ENCODE measurements at places on chromosomes 2 and 18.

DNA sequence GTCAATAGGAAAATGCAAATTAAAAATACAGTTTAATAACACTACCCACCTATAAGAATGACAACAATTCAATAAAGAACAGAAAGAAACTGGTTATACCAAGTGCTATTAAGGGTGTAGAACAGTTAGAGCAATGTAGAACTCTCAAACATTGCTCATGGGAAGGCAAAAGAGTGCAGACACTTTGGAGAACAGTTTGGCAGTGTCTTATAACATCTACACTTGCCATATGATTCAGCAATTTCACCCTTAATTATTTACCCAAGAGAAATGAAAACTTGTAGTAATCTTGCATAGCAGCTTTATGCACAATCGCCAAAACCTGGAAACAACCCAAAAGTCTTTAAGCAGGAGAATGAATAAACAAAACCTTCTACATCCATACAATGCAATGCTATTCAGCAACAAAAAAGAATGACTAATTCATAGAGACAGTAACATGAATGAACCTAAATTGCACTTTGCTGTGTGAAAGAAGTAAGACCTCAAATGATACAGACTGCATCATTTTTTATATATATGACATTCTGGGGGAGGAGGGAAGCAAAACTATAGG, 455.2 kb downstream of the THSD7B start:
- H3K4me1 ChIP-seq: no peaks in the 10 kb centered on the region
- H3K27me3 ChIP-seq: no peaks in the 10 kb centered on the region
- no peak overlapping the region for H3K27ac ChIP-seq
- DNase-seq: no peak

DNA sequence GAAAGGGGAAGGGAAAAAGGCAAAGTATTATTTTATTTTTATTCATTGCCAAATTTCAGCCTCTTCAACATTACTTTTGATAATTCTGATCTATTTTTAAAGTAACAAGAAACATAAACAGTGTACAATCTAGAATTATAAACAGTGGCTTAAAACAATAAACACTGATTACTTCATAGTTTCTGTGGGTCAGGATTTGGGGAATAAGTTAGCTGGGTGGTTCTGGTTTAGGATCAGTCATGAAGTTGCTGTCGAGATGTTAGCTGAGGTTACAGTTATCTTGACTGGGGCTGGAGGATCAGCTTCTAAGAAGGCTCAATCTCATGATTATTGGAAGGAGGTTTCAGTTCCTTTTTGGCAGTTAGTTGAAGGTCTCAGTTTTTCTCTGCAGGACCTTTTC, 109.2 kb downstream of the SCN2A start:
- H3K36me3 ChIP-seq: no peaks in the 10 kb centered on the region
- no peaks in the 10 kb centered on the region for H3K27me3 ChIP-seq
- no peak overlapping the region for H3K27ac ChIP-seq
- DNase-seq: no peak
- H3K4me3 ChIP-seq: no peak overlapping the region

DNA sequence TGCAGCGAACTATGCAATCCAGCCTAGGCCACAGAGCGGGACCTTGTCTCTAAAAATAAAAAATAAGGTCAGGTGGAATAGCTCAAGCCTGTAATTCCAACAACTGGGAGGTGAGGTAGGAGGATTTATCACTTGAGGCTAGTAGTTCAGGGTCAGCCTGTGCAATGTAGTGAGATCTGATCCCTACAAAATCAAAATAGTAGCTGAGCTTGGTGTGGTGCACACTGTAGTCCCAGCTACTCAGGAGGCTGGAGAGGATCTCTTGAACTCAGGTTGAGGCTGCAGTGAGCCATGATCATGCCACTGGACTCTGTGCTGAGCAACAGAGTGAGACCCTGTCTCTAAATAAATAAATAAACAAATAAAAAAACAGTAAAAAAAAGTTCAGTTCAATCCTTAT, 5.7 kb downstream of the MBD5 start:
- no peak overlapping the region for H3K4me3 ChIP-seq
- no peaks in the 10 kb centered on the region for H3K27me3 ChIP-seq
- H3K4me1 ChIP-seq: peaks cover 30% of the 10 kb centered on the region
- H3K27ac ChIP-seq: no peak overlapping the region
- DNase-seq: no peak
- no peaks in the 10 kb centered on the region for H3K36me3 ChIP-seq

- no peak overlapping the region for H3K4me3 ChIP-seq
- no peaks in the 10 kb centered on the region for H3K4me1 ChIP-seq
- no peaks in the 10 kb centered on the region for H3K36me3 ChIP-seq
- H3K27ac ChIP-seq: no peak overlapping the region
- peaks cover 11% of the 10 kb centered on the region for H3K27me3 ChIP-seq
These were observed 7.3 kb upstream of the LMAN2L start for GRCh38 chr2:96747061-96747617.

- peaks cover 6% of the 10 kb centered on the region for H3K4me1 ChIP-seq
- DNase-seq: no peak
- no peaks in the 10 kb centered on the region for H3K36me3 ChIP-seq
- H3K27ac ChIP-seq: no peak overlapping the region
These were observed 95.6 kb upstream of the CDC42EP3 start for GRCh38 chr2:37767046-37767445.

DNA sequence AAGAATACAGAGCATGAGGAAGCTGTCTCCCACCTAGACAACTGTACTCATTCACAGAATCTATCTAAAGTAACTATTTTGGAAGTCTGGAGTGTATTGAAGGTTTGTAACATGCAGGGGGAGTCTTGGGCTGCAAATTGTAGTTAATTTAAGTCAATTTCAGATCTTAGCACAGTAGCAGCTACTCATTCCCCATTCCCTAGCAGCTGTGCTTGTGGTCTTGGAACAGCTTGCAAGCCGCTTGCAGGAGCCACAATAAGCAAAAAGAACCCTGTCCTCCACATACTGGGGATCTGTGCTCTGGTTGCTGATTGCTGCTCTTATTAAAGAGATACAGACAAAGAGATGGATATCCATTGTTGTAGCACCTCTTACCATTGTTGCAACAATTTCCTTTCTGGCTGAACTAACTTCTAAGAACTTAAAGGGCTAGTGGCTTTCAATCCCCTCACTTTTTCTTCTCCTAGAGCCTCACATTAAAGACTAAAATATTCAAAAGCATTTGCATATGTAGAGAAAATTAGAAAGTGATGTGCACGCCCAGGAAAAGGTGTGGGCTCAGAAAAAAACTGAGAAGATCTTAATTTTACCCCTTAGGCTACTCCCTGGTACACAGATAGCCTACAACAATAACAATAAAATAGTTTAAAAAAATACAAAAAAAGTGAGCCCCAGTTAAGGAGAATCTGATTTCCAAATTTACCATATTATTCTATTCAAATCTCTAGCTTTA, 1775.1 kb upstream of the PIK3C3 start:
- no peak for DNase-seq
- no peak overlapping the region for H3K27ac ChIP-seq
- no peaks in the 10 kb centered on the region for H3K4me1 ChIP-seq
- H3K27me3 ChIP-seq: no peaks in the 10 kb centered on the region
- no peak overlapping the region for H3K4me3 ChIP-seq

DNA sequence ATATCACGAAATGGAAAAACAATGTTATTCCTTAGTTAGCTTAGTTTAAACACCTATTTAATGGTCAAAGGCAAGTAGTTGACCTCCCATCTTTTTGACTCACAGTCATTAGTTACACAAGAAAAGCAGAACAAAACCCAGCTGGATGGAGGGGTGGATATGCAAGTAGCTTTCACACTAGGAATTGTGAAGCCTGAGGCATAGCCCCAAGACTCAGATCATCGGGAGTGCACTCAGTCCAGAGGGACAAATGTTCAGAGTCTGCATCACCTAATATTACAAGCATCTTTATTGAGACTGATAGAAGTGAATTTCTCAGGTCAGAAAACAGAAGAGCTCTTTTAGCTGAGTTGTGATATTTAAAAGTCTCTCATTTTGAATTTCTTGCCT, 15.5 kb upstream of the CPS1 start:
- no peaks in the 10 kb centered on the region for H3K36me3 ChIP-seq
- DNase-seq: no peak
- H3K27me3 ChIP-seq: no peaks in the 10 kb centered on the region
- H3K27ac ChIP-seq: no peak overlapping the region
- no peak overlapping the region for H3K4me3 ChIP-seq
- no peaks in the 10 kb centered on the region for H3K4me1 ChIP-seq

DNA sequence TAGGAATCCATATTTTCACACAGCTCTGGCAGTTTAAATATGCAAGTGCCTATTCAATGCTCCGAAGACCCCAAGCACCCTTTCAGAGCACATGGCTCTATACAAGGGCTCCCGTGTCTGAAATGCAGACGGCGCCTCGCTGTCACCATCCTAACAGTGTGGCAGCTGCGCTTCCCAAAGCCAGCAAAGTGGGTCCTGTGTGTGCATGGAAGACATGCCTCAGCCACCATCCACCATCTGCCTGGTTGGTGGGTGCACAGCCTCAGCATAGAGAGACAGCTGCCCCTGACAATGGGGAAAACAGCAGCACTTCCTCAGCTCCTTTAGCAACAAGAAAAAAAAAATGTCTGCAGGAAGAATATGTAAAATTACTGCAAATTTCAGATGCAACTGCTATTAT, 218.1 kb downstream of the SP3 start:
- no peak for DNase-seq
- no peak overlapping the region for H3K4me3 ChIP-seq
- H3K36me3 ChIP-seq: no peaks in the 10 kb centered on the region
- H3K4me1 ChIP-seq: no peaks in the 10 kb centered on the region
- H3K27ac ChIP-seq: no peak overlapping the region

DNA sequence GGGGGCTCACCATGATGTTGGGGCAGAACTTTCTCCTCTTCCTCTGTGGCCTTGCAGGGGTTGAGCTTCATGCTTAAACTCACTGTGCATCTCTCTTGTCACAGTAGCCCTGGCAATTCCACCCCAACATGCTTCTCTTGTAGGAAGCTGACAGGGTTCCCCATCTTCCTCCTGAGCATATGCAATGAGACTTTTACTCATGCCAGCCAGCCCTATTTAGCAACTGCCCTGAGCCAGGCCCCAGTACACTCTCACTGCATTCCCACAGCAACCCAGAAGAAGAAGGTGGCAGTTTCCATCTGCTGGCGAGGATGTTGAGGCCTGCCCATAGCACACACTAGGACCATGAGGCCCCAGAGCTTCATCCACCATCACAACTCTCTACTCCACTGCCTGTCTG, 72.2 kb upstream of the TEX51 start:
- DNase-seq: no peak
- H3K36me3 ChIP-seq: no peaks in the 10 kb centered on the region
- H3K27me3 ChIP-seq: no peaks in the 10 kb centered on the region
- no peak overlapping the region for H3K4me3 ChIP-seq
- H3K4me1 ChIP-seq: no peaks in the 10 kb centered on the region

GRCh38 chr2:240556553-240557100, 1.2 kb downstream of the ANKMY1 start:
- H3K36me3 ChIP-seq: peaks cover 51% of the 10 kb centered on the region
- peak overlapping the region; percentile 23 for H3K4me3 ChIP-seq
- peak; percentile 65 for DNase-seq
- H3K27me3 ChIP-seq: no peaks in the 10 kb centered on the region
- peaks cover 26% of the 10 kb centered on the region for H3K4me1 ChIP-seq
- no peak overlapping the region for H3K27ac ChIP-seq

DNA sequence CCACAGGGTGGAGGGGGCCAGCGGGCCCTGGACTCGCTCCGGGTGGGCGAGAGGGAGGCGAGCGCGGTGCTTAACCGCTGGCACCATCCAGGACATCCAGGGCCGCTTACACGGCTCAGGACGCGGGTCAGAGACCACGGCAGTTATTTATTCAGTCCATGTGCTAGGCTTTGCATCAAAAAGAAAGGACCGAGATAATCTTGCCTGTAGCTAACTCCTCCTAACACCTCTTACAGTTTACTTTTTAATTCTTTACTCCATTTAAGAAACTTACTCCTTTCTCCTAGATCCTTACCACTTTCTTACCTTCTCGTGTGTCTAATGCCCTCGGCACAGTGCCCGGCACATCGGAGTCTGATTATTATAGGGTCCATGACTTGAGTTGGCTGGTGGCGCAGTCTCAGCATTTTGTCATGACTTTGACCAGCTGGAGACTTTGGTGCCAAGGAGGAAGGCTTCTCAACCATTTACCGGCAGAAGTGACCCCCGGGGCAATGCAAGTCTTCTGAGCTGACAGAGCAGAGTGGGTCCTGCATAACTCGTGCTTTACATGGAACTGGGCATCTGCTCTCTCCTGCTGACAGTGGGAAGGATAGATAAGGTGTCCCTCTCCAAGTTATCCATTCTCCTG, 503 bp downstream of the ANXA4 start:
- no peak for DNase-seq
- peaks cover 18% of the 10 kb centered on the region for H3K36me3 ChIP-seq
- peak overlapping the region; percentile 76 for H3K27ac ChIP-seq
- peak overlapping the region; percentile 92 for H3K4me3 ChIP-seq
- H3K27me3 ChIP-seq: peaks cover 8% of the 10 kb centered on the region
- H3K4me1 ChIP-seq: peaks cover 28% of the 10 kb centered on the region

GRCh38 chr2:129008055-129008880, 689.6 kb upstream of the HS6ST1 start:
- no peak for DNase-seq
- peaks cover 9% of the 10 kb centered on the region for H3K27me3 ChIP-seq
- H3K4me3 ChIP-seq: no peak overlapping the region
- peaks cover 2% of the 10 kb centered on the region for H3K4me1 ChIP-seq

DNA sequence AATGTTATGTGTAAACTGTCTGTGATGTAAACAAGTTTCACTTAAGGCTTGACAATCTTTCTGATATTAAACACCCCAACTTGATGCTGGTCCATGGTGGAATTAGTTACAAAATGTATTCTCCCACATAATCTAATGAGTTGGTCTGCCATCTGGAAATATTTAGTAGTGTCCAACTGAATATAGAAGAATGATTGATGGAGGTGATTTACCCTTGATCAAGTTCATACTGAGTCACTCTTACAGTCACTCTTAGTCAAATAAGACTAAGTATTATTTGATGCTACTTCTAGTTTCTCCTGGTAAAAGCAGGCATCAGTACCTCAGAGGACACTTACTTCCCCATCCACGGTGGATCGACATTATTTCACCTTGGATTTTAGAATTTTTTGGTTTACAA, 198.1 kb downstream of the SATB2 start:
- H3K4me3 ChIP-seq: no peak overlapping the region
- H3K27ac ChIP-seq: no peak overlapping the region
- no peak for DNase-seq
- H3K27me3 ChIP-seq: no peaks in the 10 kb centered on the region

DNA sequence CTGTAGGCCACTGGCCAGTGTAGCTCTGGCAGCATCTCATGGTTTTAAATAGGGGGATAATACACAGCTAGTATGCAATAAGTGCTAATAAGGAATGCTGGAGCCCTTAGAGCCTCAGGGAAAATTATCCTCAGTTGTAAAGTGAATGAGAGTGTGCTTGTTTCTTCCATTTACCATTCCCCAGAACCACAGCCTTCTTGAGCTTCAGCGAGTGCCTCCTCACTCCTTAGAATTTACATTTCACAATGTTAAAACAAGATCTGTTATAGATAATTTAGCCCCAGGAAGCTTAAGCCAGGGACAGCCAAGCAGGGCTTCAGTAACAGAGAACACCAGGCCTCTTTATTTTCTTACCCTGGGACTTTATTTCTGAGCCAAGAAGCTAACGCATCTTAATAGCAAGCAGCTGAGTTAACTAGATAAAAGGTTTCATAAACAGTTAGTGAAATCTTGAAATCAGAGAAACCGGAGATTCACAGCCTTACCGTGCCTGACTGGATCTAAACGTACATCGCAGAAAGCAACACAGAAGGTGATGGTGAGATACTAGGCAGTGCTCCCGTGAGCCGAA, 535.2 kb downstream of the TDRD15 start:
- no peaks in the 10 kb centered on the region for H3K36me3 ChIP-seq
- no peak overlapping the region for H3K4me3 ChIP-seq
- no peak overlapping the region for H3K27ac ChIP-seq
- H3K4me1 ChIP-seq: no peaks in the 10 kb centered on the region

GRCh38 chr2:242075696-242076095, 206.2 kb downstream of the RTP5 start:
- no peaks in the 10 kb centered on the region for H3K36me3 ChIP-seq
- DNase-seq: no peak
- H3K27ac ChIP-seq: no peak overlapping the region
- H3K4me3 ChIP-seq: no peak overlapping the region
- H3K4me1 ChIP-seq: no peaks in the 10 kb centered on the region
- peaks cover 12% of the 10 kb centered on the region for H3K27me3 ChIP-seq

All from activated T-helper 2 cell treated with anti-CD3 and anti-CD28 coated beads, Interferon-gamma antibody, Interleukin-2, Interleukin-4, amounts not matched to agents 10 μg/mL and 5 μg/mL and 100 μg/mL, durations not matched to agents 14 hours and 24 hours and 36 hours (primary cell).